ENCODE measurements at places on chromosomes 3 and 15.
A peak's percentile ranks its signal among the peaks of the same experiment; 100 is the strongest.

GRCh38 chr3:40333416-40333815 lies 23.9 kb downstream of the EIF1B start:
- no peak for DNase-seq

DNA sequence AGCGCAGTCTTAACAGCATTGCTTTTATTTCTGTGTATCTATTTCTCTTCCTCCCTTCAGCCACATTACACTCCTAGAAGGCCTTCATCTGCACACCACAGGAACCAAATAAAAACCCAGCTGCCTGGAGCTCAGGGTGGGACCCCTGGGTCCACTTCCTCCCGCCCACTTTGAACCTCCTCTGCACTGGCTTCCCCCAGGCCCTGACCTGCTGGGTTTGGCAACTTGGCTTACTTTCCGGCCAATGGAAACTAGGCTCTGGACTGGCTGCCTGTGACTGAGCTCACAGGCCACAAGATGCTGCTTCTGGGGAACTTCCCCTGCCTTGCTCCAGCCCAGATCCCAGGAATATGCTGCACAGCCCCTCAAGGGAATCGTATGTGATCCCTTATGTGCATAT lies 89.8 kb downstream of the SEMA5B start:
- DNase-seq: no peak

GRCh38 chr3:176737480-176738110 lies 459.7 kb downstream of the TBL1XR1 start:
- no peak for DNase-seq

DNA sequence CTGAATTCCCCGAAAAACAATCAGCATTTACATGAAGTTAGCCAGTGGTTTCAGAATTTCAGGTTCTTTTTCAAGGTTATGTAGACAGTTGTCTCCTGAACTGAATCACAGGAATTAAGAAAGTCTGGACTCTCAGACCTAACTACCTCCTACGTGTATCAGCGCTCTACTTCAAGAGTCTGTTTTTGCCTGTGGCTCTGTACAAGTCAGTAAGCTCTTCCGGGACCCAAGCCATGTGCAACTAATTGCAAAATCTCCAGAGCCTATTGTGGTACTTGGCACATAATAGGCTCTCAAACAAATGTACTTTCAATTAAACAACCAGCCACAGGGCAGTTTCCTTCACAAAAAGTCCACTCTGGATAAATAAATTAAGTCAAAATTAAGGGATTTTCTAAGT lies 414.2 kb downstream of the PDCD6IP start:
- no peak for DNase-seq

DNA sequence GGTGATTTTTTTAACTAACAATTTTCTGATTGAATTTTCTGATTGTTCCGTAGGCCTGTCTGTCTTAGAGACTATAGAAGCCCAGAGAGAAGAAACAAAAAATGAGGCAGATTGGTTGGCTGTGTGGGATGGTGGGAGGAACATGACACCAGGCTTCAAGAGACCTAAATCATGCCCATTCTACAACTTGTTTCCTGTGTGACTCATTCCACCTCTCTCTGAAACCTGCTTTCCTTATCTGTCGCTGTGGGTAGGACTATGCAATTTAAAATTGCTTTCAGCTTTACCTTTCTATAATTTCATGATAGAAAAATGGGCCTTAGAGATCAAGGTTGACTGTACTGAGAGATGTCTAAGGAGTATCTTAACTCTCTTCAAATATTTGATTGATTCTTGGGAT lies 44.5 kb downstream of the OXNAD1 start:
- peak; percentile 81 for DNase-seq

GRCh38 chr3:12815078-12815477 lies 18.6 kb downstream of the CAND2 start:
- DNase-seq: no peak

- DNase-seq: no peak
Observed at GRCh38 chr3:9111417-9111816, 138.0 kb downstream of the SRGAP3 start.

- DNase-seq: no peak
Observed at GRCh38 chr3:87873136-87873535, 185.7 kb downstream of the CGGBP1 start.

GRCh38 chr15:48409623-48410022 lies 78.4 kb downstream of the DUT start:
- DNase-seq: no peak

- no peak for DNase-seq
Observed at GRCh38 chr3:175301741-175302140, 442.6 kb downstream of the NAALADL2 start.

- no peak for DNase-seq
Observed at GRCh38 chr3:12352253-12352652, 63.4 kb downstream of the PPARG start.

- DNase-seq: no peak
Observed at GRCh38 chr3:65703820-65704219, 334.9 kb downstream of the MAGI1 start.

DNA sequence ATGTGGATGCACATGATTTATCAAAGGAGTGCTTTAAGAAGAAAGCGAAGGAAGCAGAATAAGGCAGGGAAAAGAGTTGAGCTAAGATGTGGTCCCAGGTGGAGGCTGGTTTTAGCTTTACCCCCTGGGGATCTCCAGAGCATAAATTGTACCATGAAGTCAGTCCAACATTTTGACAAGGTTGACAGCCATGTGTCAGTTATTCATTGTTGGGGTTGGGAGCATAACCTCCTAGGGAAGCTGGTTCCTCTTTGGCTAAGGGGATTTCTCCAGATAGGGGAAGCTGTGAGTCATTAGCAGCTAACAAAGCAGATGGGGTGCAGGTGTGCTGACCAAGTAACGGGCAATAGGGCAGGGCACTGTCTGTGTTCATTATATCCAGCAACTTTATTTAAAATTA lies 123.7 kb upstream of the IGSF10 start:
- DNase-seq: no peak

- DNase-seq: no peak
Observed at GRCh38 chr3:197222937-197223370, 75.5 kb downstream of the DLG1 start.

GRCh38 chr3:10342781-10343180 lies 21.9 kb upstream of the SEC13 start:
- DNase-seq: no peak

GRCh38 chr15:56749982-56750381 lies 16.7 kb upstream of the ZNF280D start:
- no peak for DNase-seq

GRCh38 chr3:115580566-115580965 lies 42.7 kb upstream of the GAP43 start:
- DNase-seq: no peak

DNA sequence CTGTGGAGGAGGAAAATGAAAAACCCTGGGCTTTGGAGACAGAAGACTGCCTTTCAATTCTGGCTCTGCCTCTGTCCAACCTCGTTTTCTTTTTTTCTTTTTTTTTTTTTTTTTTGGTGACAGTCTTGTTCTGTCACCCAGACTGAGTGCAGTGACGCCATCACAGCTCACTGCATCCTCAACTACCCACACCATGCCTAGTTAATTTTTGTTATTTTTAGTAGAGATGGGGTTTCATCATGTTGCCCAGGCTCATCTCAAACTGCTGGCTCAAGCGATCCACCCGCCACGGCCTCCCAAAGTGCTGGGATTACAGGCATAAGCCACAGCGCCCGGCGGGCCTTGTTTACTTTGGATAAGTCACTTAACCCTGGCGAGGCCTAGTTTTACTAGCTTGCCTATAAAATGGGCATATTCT lies 66.3 kb upstream of the SLC25A26 start:
- no peak for DNase-seq

GRCh38 chr3:184177767-184178306 lies 3.2 kb downstream of the AP2M1 start:
- DNase-seq: no peak

GRCh38 chr15:88542342-88542733 lies 4.1 kb downstream of the DET1 start:
- no peak for DNase-seq

GRCh38 chr3:24828551-24828950 lies 333.9 kb upstream of the THRB start:
- DNase-seq: no peak

DNA sequence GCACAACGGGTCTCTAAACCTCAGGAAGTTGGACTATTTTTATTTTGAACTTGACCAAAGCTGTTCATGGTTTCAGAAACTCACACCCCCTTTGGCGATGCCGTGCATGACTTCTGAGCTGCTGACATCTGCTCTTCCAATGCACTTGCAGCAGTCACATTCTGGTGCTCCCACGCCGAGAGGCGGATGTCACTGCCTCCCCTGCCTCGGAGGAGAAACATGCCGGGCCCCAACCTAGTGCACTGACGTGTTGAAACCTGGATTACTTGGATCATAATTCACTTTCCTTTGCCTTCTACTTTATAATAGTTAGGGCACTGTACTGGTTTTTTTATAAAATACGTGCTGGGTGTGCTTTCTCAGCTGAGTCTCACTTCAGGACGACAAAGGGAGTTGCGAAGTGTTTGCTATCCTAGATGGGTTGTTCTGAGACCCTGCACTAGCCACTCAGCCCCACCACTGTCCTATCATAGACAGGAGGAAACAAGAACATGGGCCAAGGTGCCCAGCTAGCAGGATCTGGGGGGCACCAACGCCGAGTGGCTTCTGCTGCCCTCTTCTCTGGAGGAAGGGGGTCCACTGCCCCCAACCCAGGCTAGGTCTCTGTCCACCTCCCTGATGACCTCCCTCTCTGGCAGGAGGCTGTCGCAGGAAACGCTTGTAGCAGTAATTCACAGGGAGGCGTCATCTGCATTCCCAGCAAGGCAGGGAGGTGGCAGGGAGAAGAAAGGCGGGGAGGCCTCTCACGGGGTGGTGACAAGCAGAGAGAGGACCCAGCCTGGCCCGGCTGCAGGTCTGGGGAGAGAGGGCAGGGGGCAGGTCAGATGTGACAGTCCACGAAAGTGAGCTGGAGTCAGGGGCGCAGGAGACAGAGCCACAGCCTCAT lies 158.8 kb upstream of the IQSEC1 start:
- no peak for DNase-seq

DNA sequence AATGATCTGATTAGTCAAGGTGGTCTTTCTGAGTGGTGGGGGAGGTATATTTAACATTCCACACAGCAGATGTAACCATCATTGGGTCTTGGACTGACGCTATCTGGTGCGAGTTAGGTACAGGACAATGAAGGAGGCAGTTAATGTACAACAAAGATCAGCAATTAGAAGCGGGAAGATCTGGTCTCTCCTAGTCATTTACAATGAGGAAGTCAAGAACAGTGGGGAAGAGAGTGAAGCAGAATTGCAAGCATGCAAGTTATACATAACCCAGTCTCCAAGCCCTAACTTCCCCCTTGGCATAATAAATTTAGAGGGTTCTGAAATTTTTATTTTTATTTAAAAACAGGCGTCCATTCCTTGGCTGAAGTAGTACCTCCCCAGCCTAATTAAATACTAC lies 14.1 kb downstream of the GPD1L start:
- no peak for DNase-seq

DNA sequence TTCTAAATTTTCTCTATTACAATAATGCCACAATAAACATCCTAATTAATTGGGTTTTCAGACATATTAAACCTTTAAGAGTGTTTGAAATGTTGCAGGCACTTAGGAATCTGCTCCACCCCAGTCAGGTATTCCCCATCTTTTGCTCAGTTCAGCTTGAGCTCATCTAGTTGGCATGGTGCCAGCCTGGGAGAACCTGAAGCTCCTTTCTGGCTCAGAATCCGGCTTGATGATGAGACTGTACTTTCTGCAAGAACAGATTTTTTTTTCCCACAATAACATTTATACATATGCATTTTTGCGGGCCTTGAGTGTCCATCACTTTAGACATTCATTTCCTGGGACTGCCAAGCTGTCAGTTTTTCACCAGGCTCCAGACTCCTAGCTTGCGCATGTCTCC lies 7.7 kb upstream of the OXSR1 start:
- no peak for DNase-seq

DNA sequence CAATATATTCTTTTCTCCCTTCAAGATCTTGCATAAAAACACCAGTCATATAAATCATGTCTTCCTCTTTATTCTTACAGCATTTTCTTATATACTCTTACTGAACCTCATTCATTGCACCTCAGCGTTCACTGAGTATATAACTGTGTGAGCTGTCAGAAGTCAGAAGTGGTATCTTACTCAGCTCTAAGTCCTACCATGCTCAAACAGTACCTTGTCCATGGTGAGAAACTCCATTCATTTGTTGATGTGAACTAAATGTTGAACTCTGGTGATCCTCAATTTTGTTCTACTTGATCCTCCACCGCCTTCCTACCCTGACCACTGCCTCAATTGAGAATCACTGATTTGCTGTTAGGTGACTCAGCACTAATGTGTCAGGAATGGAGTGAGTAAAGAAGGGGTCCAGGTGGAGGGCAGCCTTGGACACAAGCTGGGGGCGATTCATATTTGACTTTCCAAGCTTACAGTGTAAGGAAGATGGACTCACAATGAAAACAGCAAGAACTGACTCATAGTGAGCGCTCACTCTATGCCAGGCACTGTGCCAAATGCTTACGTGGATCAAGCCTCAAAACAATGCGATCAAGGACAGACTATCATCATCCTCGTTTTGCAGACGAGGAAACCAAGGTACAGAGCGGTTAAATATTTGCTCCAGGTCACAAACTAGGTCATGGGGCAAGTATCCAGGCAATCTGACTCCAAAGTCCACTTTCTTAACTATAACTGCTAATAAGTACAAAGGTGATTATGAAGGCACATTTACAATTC lies 13.5 kb upstream of the ZFYVE19 start:
- DNase-seq: no peak

DNA sequence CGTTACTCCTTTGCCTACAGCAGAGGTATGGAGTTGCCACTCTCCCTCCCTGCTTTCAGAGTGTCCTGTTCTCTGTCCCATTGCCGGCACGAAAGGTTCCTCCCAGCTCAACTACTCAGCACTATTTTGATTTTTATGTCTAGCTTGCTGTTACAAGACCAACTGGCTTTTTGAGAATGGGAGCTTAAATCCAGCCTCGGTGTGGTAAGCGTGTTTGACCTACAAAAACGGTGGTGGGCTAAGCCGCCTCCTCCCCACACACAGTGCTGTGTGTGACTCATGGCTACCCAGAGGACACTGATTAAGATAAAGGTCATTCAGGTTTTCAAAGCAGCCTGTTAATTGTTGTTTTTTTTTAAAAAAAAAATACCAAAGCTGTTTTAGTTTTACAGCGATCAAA lies 64.5 kb downstream of the LRTM1 start:
- no peak for DNase-seq

DNA sequence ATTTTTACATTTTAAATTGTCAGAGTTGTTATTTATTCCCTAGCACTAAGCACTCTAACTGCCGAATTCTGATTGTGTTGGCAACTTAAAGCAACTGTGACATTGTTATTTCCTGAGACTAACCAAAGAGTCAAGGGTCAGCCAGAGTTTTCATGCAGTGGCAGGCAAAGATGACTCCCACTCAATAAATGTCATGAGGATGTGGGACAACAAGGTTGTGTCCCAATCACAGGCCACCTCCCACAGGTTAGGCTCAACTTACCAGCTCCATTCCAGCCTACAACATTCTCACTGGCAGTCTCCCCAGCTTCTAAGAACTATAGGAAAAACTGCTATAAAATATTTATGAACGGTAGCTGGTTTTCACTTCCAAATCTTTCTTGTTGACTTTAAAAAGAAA lies 80.1 kb downstream of the RSL24D1 start:
- no peak for DNase-seq
